ENCODE measurements at places on chromosomes 5 and 9.

GRCh38 chr9:135002802-135003201 lies 84.7 kb upstream of the OLFM1 start:
- no peak for DNase-seq

GRCh38 chr5:75617736-75618352 lies 6.6 kb downstream of the ANKDD1B start:
- no peak for DNase-seq

DNA sequence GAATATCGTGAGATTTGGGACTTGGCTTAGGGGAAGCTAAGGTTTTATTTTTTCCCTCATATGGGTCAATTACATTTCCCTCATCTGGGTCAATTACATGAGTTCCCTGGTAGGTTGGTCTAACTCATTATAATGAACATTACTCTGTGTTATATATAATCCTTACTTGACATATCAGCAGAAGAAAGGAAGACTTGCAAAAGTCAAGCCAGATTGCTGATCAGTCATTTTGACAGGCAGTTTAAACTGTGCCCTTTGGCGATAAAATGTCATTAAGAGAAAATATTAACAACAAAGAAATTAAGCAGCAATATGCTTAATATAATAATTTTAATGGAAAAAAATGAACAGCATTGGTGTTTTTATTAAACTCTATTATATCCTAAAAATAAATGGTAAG lies 23.1 kb upstream of the TRPM3 start:
- no peak for DNase-seq

- no peak for DNase-seq
Observed at GRCh38 chr9:71778085-71778484, 9.8 kb upstream of the CEMIP2 start.

DNA sequence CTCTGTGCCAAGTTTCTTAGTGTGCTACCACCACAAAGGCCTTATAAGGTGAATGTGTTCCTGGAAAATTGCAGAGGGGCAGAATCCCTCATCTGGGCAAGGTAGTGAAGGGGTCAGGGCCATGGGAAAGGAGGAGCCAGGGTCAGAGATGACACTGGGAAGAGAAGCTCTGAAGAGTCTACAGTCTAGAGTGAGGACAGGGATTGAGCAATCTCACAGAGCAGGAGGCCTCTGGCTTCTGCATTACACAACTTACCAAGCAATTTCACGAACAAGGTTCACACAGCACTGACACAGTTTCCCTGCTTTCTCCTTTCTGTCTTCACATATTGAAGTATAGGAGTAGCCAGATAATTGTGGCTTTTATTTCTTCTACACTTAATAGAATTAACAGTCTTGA lies 24.5 kb upstream of the IDNK start:
- DNase-seq, result peak; percentile 82

GRCh38 chr9:112881331-112881730 lies 9.3 kb downstream of the SLC46A2 start:
- DNase-seq, result no peak

DNA sequence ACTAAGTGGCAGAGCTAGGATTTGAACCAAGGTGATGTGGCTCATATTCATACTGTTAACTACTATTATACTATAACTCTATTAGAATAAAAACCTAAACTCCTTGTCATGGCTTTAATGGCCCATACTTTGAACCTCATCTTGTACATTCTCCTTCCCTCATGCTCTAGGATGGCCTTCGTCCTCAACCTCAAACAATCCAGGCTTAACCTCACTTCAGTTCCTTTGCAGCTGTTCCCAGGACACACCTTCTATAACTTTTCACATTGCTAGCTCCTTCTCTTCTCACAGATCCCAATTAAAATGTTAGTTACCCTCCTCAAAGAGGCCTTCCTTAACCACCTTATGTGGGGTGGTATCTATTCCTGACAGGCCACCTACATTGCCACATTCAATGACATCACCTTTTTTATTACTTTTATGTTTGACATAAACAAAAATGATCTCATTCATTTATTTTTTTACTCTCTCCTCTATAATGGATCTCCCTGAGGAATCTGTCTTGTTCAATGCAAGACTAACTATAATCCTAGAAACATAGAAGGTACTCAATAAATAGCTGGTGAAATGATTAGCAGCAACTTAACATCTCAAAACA lies 53.7 kb downstream of the CEP120 start:
- DNase-seq, result no peak

DNA sequence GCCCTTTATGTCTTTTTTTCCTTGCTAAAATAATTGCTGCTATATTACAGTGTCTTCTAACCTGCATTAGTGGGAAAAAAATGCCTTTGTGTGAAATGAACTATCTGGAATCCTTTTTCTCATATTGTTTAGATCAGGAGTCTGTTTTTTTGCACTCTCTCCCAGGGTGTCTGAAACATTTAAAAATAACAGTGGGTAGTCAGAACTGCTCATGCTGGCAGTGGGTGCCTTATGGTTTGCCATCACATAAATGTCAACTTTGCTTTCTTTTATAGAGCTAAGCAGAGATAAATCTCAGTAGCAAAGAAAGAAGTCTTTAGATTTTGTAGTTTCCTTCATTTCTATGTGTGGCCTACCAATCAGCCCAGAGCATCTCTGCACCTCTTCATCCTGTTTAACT lies 347.8 kb upstream of the RGMB start:
- no peak for DNase-seq

- DNase-seq, result peak; percentile 28
Observed at GRCh38 chr5:131525805-131526204, 109.2 kb downstream of the RAPGEF6 start.

DNA sequence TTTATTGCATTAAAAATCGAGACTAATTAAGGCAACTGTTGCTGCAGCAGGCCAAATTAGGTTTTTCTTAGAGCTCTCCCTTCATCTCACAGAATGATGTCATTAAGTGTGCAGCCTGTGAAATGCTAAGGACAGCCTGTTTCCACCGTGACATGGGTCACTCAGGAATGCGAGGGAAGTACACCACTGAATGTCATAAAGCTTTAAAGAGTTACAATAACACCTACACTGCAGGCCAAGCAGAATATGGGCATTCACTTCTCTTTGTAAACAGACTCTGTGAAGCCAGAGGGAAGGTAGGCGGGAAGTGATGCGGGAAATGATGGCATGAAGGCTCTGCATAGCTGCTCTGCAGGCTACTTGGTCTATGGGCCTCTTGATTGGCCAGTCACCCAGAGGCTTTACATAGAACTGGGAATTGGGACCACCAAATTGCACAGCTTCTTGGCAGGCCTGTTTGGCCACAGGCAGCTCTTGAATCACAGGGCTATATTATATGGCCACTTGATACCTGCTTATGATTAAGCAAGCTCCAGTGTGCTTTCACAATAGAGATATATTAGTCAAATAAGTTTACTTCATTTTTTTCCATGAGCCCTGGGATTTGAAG lies 28.4 kb upstream of the AOPEP start:
- no peak for DNase-seq

DNA sequence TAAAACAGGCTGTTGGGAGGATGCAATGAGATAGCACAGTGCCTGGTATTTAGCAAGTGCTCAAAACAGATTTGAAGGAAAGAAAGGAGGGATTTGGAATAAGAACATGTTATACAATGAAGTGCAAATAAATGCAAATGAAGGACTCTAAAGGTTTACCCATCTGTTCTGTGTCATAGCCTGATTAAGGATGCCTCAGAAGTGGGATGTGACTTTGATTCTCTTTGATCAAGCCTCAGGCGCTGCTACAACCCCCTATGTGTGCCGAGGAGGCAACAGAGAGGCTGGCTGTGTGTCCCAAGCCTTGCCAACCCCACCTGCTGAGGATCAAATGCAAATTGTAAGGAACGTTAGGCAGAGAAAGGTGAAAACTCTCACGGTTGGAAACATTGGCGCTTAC lies 27.2 kb downstream of the GGTA1 start:
- DNase-seq, result no peak

Measured in HL-60 (cell line).